ENCODE measurements at places on chromosomes 6 and 20.

DNA sequence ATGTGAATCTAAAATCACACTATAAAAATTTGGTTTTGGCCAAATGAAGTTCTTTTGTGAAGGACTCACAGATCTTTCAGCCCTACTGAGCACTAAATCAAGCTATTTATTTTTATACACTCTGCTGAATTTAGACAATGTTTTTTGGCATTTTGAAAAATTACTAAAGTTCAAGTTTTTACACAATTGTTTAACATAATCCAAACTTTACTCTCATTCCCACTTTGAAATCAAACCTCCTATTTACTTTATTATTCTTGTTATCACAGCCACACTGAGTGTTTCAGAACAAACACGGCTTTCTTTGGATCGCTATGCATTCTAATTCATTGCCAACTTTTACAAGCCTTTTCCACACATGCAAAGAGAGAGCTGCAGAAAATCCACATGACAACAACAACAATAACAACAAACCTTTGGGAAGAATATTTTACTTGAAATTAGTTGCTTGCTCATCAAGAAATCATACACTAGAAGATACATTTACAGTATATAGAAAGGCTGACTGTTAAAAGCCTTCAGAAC is 49.1 kb upstream of the TMEM30A start:
- no peak for DNase-seq

- DNase-seq: no peak
These were observed 10.5 kb downstream of the ZNFX1 start for GRCh38 chr20:49267327-49267726.

- no peak for DNase-seq
These were observed 26.6 kb downstream of the ZC3H12D start for GRCh38 chr6:149458196-149458595.

GRCh38 chr6:31621320-31621939 is 915 bp downstream of the PRRC2A start:
- DNase-seq: no peak

DNA sequence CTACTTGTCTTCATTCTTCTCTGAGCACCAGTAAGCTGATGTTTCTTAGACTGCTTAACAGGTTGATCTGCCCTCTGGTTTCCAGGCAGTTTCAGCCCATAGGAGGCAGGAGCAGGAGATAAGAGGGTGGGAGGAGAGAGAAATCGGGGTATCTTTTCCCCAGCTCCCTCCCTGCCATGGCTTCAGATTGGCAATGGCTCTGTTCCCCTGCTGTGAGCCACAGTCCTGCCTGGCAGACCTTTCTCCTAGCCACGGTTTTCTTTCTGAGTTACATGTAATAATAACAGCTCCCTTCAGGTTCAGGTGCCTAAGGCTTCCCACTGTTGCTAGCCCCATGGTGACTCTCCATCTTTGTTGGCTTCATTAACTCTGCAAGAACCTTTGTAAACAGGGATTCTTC is 115.3 kb downstream of the CD83 start:
- DNase-seq: no peak

DNA sequence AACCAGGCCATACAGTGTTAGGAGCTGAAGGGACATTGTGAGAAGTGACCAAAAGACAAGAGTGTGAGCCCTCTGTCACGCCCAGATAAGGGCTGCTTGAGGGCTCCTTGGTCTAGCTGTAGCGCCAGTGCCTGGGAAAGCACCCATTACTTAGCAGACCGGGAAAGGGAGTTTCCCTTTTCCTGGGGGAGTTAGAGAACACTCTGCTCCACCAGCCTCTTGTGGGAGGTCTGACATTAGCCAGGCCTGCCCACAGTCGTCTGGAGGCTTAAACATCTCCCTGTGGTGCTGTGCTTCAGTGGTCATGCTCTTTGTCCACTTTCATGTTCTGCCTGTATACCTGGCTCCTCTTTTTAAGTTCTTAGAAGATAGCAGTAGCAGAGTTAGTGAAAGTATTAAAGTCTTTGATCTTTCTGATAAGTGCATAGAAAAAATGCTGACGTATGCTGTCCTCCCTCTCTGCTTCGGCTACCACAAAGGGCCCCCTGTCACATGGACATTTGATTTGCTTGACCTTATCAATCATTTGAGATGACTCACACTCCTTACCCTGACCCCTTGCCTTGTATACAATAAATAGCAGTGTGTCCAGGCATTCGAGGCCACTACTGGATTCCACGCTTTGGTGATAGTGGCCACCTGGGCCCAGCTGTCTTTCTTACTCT is 201.5 kb upstream of the ECI2 start:
- DNase-seq: no peak

DNA sequence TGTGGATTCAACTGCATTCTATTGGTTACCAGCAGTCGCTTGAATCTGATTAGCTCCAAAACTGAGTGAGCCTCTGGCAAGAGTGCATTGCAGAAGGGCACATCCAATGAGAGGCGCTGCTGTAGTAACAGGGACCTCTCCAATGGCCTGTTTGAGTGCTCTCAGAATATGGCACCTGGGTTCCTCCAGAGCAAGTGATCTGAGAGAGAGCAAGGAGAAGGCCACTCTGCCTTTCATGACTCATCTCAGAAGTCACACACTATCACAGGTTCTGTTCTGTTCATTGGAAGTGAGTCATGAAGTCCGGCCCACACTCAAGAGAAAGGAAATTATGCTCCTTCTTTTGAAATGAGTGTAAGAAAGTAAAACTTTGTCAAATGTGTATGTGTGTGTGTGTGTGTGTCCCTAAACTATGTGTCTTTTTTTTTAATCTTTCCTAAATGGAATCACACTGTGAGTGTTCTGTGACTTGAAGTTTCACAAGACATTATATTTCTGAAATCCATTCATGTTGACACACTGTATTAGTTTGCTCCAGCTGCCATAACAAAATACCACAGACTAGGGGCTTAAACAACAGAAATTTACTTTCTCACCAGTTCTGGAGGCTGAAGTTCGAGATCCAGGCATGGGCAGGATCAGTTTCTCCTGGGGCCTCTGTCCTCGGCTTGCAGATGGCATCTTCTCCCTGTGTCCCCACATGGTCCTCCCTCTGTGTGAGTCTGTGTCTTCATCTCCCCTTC is 138.3 kb upstream of the CDYL start:
- no peak for DNase-seq

- peak; percentile 47 for DNase-seq
These were observed 52.8 kb downstream of the MRPL14 start for GRCh38 chr6:44074439-44074812.

DNA sequence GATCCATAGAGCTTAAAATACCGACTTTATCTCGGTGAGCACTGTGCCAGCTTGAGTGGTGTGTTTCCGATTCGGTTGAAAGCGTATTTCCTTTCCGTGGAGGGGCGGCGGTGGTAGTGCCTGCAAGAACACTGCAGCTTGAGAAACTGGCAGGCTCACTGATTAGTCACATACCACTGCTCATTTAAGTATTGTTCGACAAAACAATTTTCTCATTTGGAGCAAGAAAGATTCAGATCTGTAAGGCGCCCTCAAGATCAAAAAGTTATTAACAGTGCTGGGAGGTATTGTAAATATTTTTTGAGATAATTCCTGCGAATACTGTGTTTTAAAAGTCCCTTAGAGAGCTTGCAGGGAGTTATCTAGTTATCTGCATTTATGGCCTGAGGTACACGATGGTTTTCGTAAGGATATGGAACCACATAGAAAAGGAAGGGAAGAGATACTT is 1.3 kb downstream of the MAPK14 start:
- peak; percentile 44 for DNase-seq
